IMR-90 (cell line): ENCODE measurements at places on chromosomes 6 and 20.
A peak's percentile ranks its signal among the peaks of the same experiment; 100 is the strongest.

GRCh38 chr20:5833309-5833941, 83.2 kb downstream of the SHLD1 start:
- no peak for DNase-seq
- H3K36me3 ChIP-seq: no peaks in the 10 kb centered on the region
- no peak overlapping the region for H3K4me3 ChIP-seq
- H3K27ac ChIP-seq: no peak overlapping the region
- peaks cover 6% of the 10 kb centered on the region; the same call in 1 of the 2 replicates for H3K4me1 ChIP-seq

DNA sequence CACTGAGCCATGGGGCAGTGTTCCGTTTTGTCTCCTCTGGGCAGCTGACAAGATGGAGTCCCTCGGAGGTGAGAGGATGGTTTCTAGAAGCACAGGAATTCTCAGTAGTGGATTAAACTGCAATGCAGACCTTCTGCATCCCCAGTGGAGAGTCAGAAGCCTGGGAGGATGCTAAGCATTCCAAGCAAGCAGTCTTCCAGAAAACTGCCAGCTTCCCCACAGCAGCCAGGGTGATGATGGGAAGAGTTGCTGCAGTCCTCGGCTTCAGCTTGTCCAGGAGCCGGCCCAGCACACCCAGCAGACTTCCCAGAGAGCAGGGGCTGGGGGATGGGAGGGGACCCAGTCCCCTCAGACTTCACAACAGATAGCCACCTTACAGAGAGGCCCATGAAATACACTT, 163.6 kb downstream of the LY86 start:
- no peaks in the 10 kb centered on the region for H3K36me3 ChIP-seq
- H3K27ac ChIP-seq: peak overlapping the region; percentile 10; the same call in 1 of the 2 replicates
- DNase-seq: peak; percentile 41
- no peak overlapping the region for H3K4me3 ChIP-seq

DNA sequence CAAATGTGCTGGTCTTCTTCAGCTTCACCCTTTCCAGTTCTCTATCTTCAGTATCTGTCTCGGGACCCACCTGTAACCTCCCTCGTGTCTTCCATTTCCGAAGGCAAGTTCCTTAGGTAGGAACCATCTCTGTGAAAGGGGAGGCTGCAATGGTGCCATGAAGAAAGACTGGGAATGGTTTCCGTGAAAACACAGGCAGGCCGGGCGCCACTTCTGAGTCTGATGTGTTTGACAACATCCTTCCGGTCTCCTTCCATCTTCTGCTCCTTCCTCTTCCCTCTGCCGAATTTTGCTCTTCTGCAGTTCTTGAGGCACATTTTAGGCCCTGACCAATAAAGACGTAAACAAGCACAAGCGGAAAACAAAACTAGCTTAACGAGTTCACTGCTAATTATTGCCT, 328.0 kb downstream of the THBS2 start:
- no peaks in the 10 kb centered on the region for H3K4me1 ChIP-seq
- no peaks in the 10 kb centered on the region for H3K36me3 ChIP-seq
- no peaks in the 10 kb centered on the region; the same call in 1 of the 2 replicates for H3K27me3 ChIP-seq
- no peak overlapping the region for H3K4me3 ChIP-seq
- no peak overlapping the region for H3K27ac ChIP-seq

DNA sequence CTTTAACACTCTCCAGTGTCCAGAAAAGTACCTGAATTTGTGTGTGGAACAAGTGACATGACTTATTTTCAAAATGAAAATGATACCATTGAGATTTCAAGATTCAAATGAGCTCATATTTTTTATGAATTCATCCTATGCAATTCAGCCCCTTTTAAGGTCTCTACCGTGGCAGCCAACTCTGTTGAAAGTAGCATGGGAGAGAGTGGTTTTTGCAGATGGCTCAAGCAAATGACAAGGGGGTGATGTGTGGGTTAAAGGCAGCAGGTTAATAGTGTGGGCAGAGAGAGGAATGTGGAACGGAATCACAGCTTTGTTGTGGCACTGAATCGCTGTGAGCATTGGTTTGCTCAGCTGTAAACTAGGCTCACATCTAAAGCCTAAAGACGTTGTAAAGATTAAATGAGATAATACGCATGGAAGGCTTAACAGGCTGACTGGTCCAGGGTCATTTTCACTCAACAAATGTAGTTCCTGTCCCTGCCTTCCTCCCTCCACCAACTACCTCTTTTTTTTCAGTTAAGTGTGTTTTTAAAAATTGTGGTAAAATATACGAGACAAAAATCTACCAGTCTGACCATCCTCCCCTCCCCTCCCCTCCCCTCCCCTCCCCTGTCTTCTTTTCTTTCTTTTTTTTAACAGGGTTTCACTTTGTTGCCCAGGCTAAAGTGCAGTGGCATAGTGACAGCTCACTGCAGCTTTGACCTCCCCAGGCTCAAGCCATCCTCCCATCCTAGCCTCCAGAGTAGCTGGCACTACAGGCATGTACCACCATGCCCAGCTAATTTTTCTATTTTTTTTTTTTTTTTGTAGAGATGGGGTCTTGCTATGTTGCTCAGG, 114.7 kb upstream of the ZNF217 start:
- no peaks in the 10 kb centered on the region for H3K27me3 ChIP-seq
- H3K4me3 ChIP-seq: no peak overlapping the region
- peak overlapping the region; percentile 44; the same call in 1 of the 2 replicates for H3K27ac ChIP-seq

- no peaks in the 10 kb centered on the region; the same call in 1 of the 2 replicates for H3K4me1 ChIP-seq
- no peaks in the 10 kb centered on the region for H3K27me3 ChIP-seq
- DNase-seq: no peak
Observed at GRCh38 chr6:20402342-20403069, 827 bp downstream of the E2F3 start.

DNA sequence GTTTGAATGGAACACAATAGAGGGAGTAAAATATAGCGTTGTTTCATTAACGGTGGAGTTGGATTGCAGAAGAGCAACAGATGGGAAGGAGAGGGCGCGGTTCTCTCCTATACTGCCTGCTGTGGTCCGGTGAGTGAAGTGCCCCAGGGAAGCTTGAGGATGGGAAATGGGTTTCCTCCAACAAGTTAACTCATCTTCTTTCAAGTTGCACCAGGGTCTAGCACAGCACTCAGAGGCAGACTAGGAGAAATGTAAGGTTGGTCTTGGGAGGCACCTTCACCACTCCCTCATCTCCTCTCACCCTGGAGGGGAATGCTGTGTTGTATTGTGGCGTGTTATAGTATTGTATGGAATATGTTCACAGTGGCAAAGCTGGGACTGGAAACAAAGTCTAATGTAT, 96.9 kb upstream of the SLC24A3 start:
- no peaks in the 10 kb centered on the region for H3K4me1 ChIP-seq
- no peaks in the 10 kb centered on the region for H3K36me3 ChIP-seq
- H3K27ac ChIP-seq: no peak overlapping the region

DNA sequence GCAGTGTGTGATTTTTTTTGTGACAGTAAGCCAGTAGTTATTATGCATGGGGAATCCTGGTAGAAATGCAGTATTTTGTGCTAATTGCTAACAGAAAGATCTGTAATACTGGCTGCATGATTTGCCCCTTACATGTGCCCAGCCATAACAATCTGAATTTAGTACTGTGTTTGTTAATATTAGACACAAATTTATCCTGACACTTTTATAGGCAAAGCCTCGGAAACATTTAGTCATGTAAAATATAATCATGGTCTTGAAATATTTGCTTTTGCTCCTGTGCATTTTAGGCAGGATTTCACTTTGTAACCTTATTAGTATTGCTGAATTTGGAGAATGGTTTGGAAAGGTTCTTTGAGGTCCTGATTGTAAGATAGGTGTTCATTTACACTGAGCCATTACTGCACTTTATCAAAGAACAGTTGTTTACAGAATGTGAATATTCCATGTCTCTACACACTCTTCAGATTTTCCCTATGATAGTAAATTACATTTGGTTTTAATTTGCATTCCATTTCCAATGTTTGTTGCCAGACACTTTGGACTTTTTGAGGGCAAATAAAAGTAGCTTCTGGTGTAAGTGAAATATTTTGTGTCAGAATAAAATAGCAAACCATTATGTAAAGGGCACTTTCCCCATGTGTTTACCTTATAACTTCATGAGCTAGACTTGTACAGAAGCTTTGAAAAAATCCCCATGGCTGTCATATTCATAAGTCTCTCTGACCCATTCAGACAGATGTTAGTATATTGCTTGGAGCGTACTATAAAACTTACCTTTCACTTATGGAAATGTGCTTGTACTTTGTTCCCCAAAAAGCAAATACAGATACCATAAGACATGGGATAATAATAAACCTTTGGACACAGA, 349.9 kb downstream of the ARHGAP18 start:
- no peaks in the 10 kb centered on the region for H3K4me1 ChIP-seq
- no peak for DNase-seq
- no peak overlapping the region for H3K27ac ChIP-seq

DNA sequence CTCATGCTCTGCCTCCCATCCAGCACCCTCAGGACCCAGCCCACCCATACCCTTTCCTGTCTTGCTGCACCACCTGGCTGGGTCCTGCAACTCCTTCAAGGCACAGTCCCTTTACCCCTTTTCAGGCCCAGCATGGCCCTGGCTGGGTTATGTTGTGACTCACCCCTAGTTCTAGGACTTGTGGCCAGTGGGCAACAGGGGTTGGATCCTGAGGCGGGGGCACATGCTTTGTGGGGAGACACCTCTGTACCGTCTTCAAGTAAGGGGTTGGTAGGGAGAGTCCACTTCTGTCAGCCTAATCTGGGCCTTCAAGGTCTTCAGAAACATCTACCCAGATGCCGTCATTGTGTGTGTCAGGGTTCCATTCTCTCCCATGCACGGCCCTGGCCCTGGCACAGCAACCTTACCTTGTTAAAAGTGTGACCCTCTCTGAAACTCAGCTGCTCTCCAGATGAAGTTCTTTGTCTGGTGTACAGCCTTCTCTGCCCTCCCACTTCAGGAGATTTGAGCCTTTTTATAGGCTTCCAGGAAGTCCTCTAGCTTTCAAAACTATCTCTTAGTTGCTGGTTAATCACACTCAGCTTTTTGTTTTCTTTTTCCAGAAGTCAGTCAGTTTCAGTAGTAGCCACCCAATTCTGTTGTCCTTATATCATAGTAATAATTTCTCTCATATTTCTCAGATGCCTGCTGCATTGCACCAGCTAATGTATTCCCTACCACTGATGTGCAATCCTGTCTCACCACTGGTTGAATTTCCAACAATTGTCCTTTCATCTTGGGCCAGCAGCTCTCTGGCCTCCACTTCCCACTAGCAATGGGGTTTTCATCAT, 107.3 kb downstream of the NRN1 start:
- DNase-seq: no peak
- no peak overlapping the region for H3K4me3 ChIP-seq
- no peaks in the 10 kb centered on the region for H3K36me3 ChIP-seq
- H3K4me1 ChIP-seq: no peaks in the 10 kb centered on the region

DNA sequence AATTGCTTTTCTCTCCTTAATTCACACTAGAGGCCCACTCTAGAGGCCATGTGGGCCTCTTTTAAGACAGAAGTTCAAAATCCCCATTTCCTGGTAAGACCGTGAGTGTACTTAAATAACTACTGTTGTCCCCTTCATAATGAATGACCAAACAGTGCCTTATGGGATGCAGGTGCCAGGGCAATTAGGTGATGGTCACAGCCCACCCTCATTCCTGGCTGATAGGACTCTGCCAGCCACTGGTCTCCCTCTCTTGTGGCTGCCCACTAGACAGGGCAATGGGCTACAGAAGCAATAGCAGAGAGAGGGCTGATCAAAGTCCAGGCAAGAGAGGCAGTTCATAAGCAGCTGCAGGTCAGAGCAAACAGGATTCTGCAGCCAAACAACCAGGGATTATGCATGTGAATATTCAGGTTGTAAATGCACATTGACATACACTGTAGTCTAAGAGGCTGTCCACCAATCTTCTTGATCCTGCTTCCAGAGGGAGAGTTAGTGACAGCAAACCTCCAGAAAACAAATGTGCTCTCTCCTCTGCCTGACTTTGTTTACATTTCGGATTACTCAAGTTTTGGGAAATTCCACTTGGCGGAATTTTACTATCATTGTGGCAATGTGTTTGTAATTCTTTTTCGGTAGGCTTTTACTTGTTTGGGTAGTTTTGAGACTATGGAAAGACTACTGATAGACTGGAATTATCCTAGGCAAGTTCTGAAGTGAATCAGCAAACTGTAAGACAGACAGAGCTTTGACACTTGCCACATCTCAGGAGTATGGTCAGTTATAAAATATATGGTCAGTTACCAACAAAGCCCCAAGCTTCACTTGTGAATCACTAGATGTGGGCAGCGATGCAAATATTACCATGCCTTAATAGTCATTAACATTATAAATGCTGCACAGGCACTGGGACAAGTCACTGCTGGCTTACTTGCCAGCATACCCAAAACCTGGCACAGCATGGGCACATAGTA, 12.8 kb downstream of the PTPRK start:
- peak overlapping the region; percentile 18 for H3K27ac ChIP-seq
- no peaks in the 10 kb centered on the region for H3K36me3 ChIP-seq
- no peak overlapping the region for H3K4me3 ChIP-seq
- peaks cover 24% of the 10 kb centered on the region for H3K4me1 ChIP-seq

- no peaks in the 10 kb centered on the region; the same call in 1 of the 2 replicates for H3K27me3 ChIP-seq
- H3K36me3 ChIP-seq: no peaks in the 10 kb centered on the region
- no peak overlapping the region for H3K27ac ChIP-seq
- peaks cover 2% of the 10 kb centered on the region; the same call in 1 of the 2 replicates for H3K4me1 ChIP-seq
- H3K4me3 ChIP-seq: no peak overlapping the region
Observed at GRCh38 chr20:37282556-37282955, 6.9 kb upstream of the MANBAL start.

- H3K27ac ChIP-seq: peak overlapping the region; percentile 92
- H3K27me3 ChIP-seq: no peaks in the 10 kb centered on the region
- H3K4me1 ChIP-seq: peaks cover 51% of the 10 kb centered on the region
Observed at GRCh38 chr6:166595061-166595780, 8.7 kb upstream of the RAMACL start.
